Activated CD4-positive, alpha-beta memory T cell treated with anti-CD3 and anti-CD28 coated beads, Interleukin-2, amount 10 ng/mL, durations not matched to agents 7 days and 5 days (primary cell): ENCODE measurements at places on chromosomes 2 and 18. TPM values are rescaled to one million over a fixed set of nuclear protein-coding genes. Genes with fewer than 3 reads are reported as not detected.

DNA sequence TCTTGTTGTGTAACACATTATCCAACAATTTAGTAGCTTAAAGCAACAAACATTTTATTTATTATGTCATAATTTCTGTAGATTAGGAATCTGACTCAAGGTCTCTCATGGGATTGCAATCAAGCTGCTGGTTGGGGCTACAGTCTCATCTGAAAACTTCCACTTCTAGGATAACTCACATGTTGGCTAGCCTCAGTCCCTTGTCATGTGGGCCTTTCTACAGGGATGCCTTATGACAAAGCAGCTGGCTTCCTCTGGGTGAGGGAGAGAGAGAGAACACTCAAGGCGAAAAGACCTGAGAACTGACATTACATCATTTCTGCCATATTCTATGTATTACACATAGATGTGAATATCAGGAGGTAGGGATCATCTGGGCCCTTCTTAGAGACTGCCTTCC, 317.9 kb upstream of the VRK2 start:
- no peak overlapping the region for H3K4me3 ChIP-seq
- no peaks in the 10 kb centered on the region for H3K4me1 ChIP-seq
- H3K36me3 ChIP-seq = no peaks in the 10 kb centered on the region
- no peak overlapping the region for H3K27ac ChIP-seq
- H3K27me3 ChIP-seq = peaks cover 6% of the 10 kb centered on the region

DNA sequence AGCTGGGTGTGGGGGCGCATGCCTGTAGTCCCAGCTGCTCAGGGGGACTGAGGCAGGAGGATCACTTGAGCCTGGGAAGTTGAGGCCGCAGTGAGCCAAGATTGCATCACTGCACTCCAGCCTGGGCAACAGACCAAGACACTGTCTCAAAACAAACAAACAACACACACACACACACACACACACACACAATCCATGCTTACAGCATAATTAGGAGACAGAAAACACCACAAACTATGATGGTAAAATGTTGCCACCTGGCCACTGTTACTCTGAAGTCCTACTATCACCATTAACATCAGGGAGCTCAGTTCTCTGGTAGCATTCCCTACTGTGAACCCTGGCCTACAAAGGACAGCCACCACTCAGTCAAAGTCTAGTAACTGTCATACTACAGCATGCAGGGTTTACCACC, 18.3 kb downstream of the DNPEP start:
- no peak for DNase-seq
- no peaks in the 10 kb centered on the region for H3K27me3 ChIP-seq
- H3K36me3 ChIP-seq = peaks cover 6% of the 10 kb centered on the region
- no peaks in the 10 kb centered on the region for H3K4me1 ChIP-seq
- H3K27ac ChIP-seq = no peak overlapping the region

- DNase-seq = no peak
Measured at GRCh38 chr2:8203364-8203763, 478.5 kb upstream of the ID2 start.

The KCNS3 gene
- total RNA-seq = not detected
